ENCODE measurements at places on chromosomes 2 and 18.

DNA sequence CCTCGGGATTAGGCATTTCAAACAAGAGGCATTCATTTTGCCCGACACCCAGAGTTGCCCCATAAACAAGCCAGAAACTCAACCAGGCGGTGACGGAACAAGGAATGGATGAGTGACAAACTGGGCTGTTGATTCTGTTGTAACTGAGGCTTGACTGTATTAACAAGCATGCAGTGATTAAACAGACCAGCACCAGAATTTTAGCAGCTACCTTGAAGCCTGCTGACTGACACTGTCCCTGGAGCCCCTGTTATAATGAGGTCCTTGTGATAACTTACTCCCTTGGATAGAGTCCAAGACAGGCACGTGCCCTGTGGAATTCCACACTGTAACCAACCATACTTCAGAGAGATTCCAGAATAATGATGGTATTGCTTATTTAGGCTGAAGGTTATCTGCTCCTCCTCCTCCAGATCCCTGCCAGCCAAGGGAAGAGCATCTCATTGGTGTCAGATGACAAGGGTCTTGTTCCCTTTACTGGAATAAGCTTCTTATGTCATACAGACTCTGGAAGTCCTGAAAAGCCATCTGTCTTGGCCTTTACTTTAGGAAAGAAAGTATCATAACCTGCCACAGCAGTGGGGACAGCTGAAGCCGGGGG, 97.1 kb upstream of the RMDN2 start:
- DNase-seq, result peak; percentile 37

- DNase-seq, result no peak
Measured at GRCh38 chr18:13585379-13586153, 140.8 kb downstream of the FAM210A start.

GRCh38 chr2:211162911-211163310, 606.5 kb downstream of the CPS1 start:
- DNase-seq, result no peak

DNA sequence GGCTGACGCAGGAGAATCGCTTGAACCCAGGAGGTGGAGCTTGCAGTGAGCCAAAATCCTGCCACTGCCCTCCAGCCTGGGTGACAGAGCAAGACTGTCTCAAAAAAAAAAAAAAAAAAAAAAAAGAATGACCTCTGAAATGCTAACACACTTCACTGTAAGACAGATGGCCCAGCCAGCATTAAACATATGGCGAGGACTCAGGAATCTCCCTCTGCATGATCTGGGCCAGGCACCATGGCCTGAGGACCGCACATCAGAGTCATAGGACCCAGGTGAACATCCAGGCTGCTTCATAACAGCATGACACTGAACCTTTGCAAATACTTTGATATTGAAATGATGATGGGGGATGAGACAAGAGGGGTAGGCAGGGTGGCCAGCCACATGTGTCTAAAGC, 56.1 kb upstream of the DNMT3A start:
- no peak for DNase-seq

DNA sequence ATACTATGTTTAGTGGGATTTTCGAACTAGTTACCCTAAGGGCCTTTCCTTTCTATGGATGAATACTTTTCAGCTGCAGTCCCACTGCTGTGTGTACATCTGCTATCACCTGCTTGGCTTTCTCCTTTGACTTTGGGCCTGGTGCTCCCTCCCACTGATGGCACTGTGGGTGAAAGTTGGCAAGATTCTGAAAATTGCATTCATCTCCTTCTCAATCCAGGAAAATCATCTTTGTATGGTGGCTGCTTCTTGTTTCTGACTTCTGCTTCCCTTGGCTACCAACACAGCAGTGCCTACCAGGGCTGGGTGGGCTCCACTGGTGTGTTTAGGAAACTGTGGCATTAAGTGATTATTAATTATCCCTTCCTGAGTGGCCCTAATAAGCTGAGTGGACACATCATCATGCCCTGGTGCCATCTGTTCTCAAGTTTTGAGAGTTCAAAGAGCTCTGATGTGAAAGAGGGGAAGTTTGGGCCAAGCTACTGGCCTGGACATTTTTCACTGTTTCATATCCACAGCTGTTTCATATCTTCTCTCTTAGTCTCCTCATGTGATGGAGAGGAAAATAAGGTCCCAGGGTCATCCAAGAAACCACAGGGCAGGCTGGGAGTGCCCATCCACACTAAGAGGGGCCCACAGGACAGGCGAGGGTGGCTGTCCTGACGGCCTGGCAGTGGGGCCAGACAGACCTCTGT, 16.7 kb downstream of the HK2 start:
- DNase-seq, result no peak

GRCh38 chr2:230843132-230843531, 21.6 kb upstream of the ITM2C start:
- DNase-seq, result no peak

DNA sequence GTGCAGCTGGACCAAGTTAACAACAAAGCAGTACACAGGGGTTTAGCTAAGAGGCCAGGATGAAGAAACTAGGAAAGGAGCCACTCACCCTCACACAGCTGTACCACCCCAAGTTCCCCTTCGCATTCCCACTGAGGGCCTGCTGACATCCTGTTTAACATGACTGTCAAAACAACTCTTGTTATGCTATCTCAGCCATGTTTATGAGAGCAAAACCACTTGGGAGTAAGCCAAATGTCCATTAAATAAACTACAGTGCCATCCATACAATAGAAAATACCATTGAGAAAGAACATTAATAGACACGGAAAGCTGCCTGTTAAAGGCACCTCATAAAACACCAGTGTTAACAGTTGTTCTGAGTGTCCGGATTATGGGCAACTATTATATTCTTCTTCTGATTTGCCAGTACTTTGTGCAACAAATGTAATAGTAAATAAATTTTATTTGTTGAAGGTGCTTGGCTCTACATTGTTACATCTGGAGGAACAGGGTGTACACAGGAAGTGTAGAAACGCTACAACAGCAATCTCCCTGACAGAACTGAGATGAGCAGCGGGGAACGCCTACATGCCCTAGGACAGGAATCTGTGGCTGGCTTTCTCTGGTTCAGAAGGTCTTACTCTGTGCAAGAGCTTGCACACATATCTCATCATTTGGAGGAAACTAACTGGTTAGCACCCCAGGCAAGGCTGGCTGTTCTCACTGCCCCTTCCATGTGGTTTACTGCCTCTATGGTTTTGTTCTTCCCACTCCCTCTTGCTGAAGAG, 85.6 kb downstream of the EHD3 start:
- no peak for DNase-seq

DNA sequence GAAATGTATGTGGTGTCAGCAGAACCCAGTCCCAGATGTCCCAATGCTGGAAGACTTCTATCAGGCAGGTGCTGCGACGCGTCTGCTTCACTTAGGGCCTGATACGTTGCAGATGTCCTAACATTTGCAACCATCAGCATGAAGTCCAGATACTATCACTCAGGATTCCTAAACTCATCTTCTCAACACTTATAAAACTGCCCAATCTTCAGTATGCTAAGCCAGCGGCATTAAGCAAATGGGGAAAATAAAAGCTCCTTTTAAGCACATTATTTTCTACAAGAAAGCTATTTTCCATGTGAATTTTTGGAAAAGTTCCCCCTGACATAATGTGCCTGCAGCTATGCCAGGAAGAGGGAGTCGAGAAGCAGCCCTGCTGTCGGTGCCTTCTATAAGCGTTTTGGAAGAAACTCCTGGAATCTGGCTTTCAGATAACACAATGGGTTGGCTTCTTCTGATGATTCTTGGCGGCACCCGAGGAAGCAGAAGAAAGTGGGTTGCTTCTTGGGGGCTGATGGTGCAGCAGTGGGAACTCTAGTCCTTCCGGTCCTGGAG, 60.7 kb upstream of the ITGA6 start:
- DNase-seq, result no peak

DNA sequence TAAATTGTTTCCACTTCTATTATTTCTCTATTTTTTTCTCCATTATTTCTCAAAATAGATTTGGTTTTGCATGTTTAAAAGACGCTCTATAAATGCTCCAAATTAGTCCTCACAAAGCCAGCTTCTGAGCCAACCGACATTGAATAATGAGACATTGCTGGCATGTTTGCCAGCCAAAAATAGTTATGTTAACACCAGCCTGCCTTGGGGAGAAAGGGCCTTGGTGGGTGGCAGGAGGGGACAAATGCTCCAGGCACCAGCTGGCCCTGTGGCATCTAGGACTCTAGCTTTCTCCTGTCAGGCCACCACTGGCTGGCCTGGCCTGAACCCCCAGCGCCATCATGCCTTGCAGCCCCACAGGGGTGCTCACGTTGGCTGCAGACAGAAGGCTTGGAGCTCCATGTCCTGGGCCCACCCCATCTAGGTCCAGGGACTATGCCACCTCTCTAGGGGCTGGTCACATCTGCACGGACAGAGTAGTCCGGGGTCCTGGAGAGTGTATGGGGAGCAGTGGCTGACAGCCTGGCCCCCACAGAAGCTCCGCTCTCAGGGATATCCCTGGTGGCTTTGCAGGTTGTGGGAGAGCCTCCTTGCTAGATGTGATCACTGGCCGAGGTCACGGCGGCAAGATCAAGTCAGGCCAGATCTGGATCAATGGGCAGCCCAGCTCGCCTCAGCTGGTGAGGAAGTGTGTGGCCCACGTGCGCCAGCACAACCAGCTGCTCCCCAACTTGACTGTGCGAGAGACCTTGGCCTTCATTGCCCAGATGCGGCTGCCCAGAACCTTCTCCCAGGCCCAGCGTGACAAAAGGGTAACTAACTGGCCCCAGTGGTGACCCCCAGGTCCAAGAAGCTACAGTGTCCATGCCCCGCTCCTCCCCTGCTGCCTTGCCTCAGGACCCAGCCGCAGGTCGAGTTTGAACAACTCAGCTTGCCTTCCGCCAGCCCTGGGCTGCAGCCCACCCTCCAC, 12.5 kb downstream of the ABCG8 start:
- no peak for DNase-seq

- no peak for DNase-seq
Measured at GRCh38 chr2:219441451-219442255, 7.0 kb downstream of the SPEG start.

DNA sequence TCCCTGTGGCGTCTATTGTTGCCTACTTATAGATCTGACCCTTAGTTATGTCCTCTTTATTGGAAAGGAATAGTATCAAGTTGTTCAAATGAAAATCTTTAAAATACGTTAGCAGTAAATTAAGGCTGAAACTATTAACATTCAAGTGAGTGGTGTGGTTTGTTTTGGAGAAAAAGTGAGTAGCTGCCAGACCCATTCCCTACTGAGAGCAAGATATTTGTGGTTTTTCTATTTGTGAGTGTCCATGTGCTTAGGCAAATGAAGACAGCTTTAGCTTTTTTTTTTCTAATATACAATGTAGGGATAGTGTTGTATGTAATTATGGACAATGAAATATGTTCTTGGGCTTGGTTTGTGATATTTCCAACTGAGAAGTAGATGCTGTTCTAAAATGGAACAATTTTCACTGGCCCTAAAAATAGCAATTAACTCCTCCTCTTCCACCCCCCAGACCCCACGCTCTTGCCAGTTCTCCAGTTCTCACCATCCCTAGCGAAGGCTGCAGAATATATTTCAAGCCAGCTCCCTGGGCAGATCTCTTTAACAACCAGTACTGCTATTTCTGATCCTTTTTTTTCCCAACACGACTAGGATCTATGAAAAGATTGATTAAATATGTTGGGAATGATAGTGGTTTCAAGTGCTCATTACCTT, 83.1 kb downstream of the CCDC85A start:
- DNase-seq, result no peak

DNA sequence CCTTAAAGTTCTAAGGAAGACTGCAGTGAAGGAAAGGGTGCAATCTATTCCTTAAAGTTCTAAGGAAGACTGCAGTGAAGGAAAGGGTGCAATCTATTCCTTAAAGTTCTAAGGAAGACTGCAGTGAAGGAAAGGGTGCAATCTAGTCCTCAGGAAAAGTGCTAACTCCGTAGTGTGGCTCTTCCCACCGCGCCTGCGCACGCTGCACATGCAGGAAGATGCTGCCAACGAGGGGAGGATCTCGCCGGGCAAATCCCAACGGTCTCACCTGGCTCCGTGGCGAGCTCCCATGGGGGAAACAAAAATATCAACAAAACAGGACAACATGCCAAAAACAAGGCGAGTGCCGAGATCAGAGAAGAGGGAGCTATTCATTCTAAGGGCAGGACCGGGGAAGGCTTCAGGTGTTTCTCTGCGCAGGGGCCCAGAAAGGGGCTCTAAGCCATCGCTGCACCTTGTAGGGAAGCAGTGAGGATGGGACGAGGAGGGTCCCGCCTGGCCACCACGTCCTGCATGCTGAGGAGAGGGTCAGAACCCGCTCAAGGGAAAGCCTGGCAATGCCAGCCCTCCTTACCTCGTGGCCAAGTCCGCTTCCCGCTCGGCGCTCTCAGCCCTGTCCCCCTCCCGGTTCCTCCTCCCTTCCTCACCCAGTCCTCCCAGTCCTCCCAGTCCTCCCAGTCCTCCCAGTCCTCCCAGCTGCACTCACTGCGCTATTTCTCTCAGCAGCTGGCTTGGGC, 24.5 kb downstream of the TIMM21 start:
- DNase-seq, result no peak

DNA sequence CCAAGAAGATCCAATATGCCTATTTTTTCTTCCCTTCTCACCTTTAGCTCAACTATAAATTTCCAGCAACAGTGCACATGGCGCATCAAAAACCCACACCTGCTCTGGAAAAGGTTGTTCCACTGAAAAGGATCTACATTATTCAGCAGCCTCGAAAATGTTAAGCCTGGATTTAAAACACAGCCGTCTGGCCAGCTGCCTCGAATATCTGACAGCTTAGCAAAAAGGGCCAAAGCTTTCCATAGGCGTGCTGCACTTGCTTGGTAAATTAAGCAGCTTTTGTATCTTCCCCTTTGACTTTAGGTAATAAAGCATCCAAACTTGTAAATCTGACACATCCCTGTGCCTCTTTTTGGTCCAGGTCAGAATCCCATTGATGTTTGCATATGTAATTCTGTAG, 20.5 kb downstream of the DAPL1 start:
- no peak for DNase-seq

- no peak for DNase-seq
Measured at GRCh38 chr2:77521931-77522470, at the start of gene LRRTM4. Gene LRRTM4, minus strand, starts transcription at chr2:77522376.

- DNase-seq, result no peak
Measured at GRCh38 chr2:180322781-180323180, 315.7 kb upstream of the CWC22 start.

DNA sequence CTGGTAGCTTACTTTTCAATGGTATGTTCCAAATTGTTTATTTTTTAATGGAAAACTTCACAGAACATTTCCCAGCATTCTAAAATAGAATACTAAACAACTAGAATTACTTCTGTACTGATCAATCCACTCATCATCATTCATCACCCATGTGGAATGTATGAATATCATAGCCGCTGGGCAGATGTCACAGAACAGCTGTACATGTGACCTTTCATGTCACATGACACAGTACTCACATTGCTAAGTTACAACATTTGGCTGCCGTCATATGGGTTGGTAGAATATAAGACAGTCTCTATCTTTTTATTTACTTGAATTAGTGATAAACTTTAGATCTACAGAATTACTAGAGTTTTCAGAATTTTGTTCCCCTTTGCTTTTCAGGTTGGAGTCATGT, 387.6 kb downstream of the ZEB2 start:
- no peak for DNase-seq

DNA sequence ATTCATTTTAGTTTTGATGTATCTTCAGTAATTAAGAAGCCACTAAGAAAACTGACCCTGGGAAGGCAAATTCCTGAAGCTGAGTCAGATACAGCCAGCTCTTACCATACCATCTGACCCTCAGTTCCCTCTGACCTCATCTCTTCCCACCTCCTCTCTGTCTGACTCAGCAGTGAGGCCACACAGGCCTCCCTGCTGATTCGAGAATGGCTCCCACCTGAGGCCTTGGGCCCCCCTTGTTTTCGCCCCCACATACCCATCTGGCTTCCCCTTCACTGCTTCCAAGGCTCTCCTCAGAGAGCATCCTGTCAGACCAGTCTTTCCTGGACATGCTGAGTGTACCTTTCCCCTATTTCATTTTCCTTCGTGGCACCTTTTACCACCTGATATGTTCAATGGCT, 71.0 kb upstream of the CYP1B1 start:
- DNase-seq, result no peak

Measured in SHP77 treated with DMSO at 0.1 percent for 48 hours (cell line).